ENCODE measurements at places on chromosomes 11 and 22.

DNA sequence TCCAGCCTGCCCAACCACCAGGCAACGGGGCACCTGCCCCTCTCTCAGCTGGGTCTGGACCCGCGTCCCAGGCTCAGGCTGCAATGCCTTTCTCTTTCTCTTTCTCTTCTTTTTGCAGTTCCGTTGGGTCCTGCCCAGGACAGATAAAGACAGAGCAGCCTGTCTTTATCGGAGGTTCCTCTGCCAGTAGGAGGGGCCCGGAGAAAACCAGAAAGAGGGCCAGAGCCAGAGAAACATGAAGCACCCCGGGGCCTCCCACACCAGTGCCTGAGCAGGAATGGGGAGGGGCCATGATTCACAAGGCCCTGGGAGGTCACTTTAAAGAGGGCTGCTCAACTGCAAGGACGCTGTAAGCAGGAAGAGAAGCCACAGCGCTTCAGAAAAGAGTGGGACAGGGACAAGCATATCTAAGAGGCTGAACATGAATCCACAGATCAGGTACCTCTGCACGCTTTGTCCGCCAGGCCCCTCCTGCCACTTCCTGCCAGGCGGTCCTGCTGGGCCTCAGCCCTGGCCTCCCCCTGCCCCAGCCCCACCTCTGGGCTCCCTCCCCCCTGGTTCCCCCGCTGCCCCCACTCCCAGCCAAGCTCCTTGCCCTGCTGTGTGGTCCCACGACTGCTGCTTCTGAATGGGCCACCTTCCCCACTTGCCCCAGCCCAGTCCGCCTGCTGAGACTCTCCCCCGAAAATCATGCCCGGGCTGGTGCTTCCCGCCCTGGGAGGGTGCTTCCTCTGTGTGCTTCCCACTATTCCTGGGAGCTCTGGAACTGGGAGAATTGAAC lies at the start of gene APOBEC3C:
TSS of gene APOBEC3C (plus strand) at position 316 of the 781 bp plus-strand sequence. CDS start at position 422, 106 bp downstream.
- DNase-seq = peak; percentile 84

DNA sequence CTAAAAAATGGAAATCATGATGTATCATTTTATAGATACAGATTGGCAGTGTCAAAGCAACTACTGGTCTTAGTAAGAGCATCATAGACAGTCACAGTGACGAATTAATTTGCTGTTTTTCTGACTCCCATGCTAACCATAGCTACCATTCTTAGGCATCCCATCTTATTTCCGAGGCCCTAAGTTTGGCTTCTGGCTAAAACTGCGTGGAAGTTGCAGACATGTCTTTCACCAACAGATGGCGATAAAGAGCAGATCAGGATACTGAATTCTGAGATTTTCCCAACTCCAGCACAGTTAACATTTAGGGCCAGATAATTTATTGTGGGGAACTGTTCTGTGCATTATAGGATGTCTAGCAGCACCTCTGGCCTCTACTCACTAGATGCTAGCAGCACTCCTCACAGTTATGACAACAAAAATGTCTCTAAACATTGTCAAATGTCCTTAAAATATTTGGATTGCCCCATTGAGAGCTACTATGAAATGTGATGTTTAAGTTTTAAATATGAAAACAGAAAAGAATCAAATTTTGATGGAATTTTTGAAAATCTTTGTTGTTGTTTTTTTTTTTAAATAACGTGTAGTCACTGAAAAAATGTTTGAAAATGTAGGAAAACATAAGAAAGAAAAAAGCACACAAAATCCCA lies 16.3 kb downstream of the OR2AG2 start:
- DNase-seq = peak; percentile 61

GRCh38 chr11:9001736-9002135 lies 2.1 kb downstream of the NRIP3 start:
- DNase-seq = peak; percentile 18

DNA sequence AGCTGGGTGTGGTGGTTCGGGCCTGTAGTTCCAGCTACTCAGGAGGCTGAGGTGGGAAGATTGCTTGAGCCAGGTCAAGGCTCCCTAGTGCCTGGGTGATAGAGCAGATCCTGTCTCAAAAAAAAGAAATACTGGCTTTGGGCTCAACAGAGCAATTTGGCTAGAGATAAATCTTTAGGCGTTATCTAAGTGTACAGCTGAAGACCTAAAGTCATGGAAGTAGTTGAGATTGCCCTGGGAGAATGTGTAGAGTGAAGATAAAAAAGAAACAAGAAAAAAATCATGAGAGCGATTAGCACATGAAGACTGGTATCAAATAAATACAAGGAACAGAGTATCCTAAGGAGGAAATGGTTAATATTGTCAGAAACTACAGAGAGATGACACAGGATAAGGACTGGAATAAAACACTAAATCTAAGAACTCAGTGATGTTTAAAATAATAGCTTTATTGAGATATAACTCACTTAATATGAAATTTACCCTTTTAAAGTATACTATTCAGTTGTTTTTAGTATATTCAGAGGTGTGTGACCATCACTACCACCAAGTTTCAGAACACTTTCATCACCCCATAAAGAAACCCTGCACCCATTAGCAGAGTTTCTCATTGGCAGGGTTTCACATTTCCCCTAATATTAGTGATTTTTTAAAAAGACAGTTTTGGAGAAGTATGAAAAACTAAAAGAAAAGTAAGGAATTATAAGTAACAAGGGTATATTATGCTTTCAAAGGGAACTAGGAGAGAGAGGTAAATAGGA lies 20.7 kb downstream of the PIK3C2A start:
- DNase-seq = no peak

DNA sequence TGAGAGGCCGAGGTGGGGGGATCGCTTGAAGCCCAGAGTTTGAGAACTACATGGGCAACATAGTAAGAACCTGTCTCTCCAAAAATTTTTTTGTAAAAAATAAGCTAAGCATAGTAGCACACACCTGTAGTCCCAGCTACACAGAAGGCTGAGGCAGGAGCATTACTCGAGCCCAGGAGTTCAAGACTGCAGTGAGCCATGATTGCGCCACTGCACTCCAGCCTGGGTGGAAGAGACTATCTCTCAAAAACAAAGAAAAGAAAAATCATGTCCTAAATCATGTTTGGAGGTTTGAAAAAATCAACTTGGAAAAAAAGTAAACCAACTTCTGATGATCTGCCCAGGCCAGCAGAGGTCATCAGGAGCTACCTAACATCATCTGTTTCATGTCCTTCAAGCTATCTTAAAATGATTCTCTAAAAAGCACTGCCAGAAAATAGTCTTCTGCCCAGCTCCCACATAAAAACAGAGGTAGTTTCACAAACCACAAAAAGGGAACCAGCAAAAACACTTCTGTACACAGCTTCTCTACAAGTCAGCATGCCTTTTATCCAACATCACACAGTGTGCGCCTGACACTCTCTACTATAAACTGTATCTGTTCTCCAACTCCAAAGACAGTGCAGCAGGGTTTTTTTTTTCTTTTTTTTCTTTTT lies 165.0 kb downstream of the SOX6 start:
- DNase-seq = no peak

DNA sequence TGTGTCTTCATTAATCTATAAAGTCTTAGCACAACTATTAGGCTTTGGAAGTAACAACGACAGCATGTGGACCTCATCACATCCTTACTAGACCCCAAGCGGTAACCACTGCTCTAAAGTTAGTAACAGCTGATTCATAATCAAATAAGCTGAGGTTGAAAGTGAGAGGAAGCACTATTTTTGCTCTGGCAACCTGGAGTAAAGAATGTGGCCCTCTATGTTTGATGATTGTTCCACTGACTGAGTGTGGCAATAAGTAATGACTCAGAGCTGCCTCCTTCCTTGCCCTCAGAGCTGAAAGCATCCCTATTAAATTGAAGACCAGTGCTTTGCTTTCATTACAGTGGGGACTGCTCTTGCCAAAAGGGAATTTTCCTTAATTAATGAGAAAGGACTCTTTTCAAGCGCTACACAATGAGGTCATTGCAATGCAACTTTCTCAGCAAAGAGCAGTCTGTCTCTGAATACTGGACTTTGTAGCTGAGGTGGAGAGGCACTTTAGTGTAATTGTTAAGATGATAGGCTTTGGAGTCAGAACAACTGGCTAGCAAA lies 906.1 kb upstream of the RAG2 start:
- DNase-seq = no peak

GRCh38 chr11:72724851-72725723 lies 27.1 kb downstream of the ARAP1 start:
- peak; percentile 91 for DNase-seq

- no peak for DNase-seq
Measured at GRCh38 chr11:1952806-1953482, 5.8 kb downstream of the MRPL23 start.

DNA sequence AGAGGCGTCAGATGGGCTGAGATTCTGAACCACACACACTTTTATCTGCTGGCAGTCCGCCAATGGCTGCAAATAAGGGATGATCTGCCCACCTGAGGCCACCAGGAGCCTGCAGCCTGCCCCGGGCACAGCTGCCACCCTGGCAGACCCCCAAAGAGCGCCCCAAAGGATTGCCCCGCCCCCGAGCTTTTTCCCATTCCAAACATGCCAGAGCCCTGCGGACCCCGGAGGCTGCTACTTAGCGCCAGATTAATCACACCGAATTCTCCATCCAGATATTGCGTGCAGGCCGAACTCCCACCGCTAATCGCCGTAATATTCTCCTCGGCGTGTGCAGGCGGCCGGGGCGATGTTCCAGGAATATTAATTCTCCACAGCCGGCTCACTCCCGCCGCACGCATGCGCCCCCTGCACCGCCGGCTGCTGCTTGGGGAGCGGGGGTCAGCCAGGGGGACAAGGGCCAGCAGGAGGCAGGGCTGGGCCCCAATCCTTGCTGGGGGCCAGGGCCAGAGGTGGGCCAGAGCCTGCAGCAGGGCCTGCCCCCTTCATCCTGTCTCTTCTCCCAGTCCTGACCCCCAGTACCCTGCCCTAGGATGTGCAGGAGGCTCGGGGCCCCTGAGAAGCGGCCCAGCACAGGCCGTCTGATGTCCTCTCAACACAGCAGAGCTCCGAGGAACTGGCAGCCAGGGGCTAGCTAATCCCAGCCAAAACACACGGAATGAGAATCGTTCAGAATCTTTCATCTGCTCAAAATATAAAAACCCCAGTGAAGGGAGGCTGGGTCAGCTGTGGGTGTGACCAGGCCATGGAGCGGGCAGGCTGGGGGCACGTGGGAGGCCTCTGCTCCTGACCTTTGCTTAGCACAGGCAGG lies 19.5 kb upstream of the TCF20 start:
- DNase-seq = no peak

Data from CD4-positive, alpha-beta T cell treated with Interleukin-21 for 1 hour (primary cell).